ENCODE measurements at places on chromosomes 1 and 21.

- no peak for DNase-seq
Measured at GRCh38 chr1:50300297-50300696, 122.9 kb downstream of the DMRTA2 start.

DNA sequence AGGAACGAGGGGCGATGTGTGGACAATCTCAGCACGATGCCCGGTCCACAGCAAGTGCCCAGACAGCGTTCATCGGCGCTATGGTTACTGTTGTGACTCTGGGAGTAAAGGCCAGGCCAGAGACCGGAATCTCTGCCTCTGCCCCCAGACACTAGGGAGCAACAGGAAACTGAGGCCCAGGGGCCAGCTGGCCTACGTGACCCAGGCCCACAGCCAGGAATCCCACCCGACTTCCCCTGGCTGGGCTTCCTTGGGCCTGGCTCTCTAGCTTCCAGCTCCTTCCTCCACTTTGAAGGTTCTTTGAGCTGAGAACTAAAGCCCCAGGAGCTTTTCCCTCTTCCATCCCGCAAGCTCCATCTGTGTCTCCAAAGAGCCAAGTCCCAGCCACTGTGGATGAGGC, 4.6 kb downstream of the LRP8 start:
- DNase-seq, result no peak

- DNase-seq, result no peak
Measured at GRCh38 chr1:179340918-179341317, 24.9 kb upstream of the AXDND1 start.

- no peak for DNase-seq
Measured at GRCh38 chr21:34734696-34735095, 65.9 kb downstream of the CLIC6 start.

GRCh38 chr1:158053276-158053675, 59.8 kb downstream of the KIRREL1 start:
- DNase-seq, result no peak

DNA sequence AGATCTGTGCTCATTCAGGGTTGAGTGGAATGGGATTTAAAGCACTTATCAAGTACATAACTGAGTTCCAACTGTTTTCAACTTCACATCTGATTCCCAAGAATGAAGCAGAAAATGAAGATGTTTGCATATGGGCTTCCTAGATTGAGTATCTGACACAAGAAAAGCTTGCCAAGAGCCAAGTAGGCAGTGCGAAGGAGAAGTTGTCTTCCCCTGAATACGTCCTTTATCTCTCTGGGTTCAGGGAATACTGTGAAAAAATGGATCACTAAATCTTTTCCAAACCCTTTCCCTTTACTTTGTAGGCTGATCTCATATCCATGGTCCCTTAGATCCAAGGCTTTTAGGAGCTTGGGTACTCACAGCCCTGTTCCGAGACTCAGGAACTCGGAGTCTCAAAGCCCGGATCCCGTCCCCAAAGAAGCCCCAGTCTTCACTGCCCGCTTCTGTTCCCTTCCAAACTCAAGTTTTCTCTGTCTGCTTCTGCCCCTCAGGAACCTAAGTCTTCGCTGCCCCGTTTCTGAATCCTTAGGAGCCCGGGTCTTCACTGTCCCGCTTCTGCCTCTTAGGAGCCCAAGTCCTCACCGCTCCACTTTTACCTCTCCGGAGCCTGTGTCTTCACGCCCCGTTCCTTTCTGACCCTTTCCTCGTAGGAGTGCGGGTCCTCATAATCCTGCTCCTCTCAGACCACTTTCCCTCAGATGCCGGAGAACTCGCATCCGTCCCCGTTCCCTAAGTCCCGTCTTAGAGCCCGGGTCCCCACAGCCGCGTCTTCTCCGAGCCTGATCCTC, 616 bp downstream of the TAF12 start:
- DNase-seq, result no peak

- no peak for DNase-seq
Measured at GRCh38 chr1:47919113-47919833, 77.9 kb downstream of the TRABD2B start.

DNA sequence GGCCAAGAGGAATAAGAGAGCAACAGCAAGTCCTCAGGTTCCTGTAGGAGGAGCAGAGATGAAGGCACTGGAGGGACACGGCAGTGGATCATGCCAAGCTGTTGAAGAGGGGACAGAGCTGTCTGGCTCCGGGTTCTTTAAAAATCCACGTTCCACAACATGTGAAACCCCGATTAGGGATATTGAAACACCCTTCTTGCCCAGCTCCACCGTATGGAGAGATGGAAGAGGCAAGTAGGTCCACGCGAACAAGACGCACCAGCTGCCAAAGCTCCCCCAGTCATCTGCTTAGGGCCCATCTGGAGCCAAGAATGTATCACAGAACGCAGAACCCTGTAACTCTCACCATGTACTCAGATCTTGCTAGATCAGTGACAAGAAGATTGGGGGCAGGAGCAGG, 3.9 kb downstream of the C1orf198 start:
- DNase-seq, result no peak

GRCh38 chr1:62280150-62280549, 39.1 kb downstream of the KANK4 start:
- DNase-seq, result no peak

DNA sequence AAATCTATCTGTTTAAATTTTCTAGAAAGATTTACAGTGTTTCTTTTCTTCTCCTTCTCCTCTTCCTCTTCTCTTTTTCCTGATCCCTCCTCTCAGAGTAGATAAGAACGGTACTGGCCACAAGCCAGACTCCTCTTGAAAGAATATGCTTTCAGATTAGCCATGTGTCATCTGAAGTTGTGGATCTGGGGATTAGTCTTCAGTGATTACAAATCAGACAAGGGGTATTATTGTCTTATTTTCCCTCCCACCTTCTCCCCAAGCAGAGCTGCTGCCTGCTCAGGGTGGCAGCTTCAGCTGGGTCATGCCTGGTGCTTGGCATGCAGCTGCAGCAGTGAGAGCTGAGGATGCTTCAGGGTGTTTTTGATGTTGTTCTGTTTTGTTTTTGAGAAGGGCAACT, 42.7 kb downstream of the SGIP1 start:
- DNase-seq, result no peak

GRCh38 chr1:70978623-70979022, 69.0 kb downstream of the PTGER3 start:
- no peak for DNase-seq

- DNase-seq, result no peak
Measured at GRCh38 chr21:26710155-26710554, 135.1 kb downstream of the ADAMTS1 start.

DNA sequence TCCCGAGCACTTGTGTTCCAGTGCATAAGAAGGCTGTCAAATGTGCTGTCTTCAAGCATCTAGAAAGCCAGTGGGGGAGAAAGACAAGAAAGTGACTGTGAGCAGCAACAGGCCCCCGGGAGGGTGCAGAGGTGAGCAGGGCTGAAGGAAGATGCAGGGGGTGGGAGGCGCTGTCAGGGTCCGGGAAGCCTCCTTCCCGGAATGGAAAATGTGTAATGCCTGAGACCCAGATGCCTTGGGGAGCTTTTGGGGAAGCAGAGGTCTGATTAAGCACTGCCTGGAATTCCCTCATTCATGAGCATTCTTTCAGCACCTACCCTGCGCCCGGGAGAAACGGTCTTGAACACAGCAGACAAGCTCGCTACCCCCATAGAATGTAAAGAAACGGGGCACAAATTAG, 1.3 kb downstream of the NPHP4 start:
- no peak for DNase-seq

GRCh38 chr1:89125240-89125912, 538 bp downstream of the GBP2 start:
- no peak for DNase-seq

- DNase-seq, result no peak
Measured at GRCh38 chr1:158793604-158794003, 12.6 kb upstream of the OR6N2 start.

GRCh38 chr21:41393876-41394465, 32.1 kb upstream of the MX1 start:
- peak; percentile 60 for DNase-seq

- DNase-seq, result no peak
Measured at GRCh38 chr1:168470901-168471431, 72.8 kb downstream of the XCL2 start.

GRCh38 chr1:180282401-180283044, 52.5 kb downstream of the LHX4 start:
- no peak for DNase-seq

DNA sequence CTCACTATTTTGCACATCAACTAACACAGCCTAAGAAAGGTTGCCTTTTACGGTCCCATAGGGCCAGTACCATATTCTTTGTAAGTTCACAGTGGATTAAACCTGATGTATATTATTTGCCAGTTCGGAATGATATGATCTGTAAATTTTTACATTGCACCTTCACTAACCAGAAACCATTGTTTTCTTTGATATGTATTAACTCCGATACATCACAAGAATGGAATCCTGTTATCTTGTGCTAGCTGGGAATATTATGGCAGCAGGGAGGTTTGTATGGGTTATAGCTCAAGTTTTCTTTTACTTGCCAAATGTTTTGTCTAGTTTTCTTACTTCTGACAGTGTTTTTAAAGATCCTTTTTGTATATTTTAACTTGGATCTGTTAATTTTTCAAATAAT, 51.4 kb upstream of the S1PR1 start:
- DNase-seq, result no peak

DNA sequence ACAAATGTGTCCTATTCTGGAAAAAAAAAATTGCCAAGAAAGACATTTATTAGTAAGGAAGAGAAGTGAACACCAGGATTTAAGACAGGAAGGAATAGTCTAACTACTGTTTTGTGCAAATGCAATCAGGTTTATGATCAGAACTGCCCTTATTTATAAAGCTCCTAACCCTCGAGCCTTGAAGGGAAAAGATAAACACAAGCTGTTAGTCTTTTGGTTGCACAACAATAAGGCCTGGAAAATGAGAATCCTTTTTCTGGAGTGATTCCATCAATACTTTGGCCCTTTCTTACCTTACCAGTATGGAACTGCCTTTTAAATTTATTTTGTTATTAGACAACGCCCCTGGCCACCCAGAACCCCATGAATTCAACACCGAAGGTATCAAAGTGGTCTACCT, 52.9 kb downstream of the SNRPE start:
- no peak for DNase-seq

DNA sequence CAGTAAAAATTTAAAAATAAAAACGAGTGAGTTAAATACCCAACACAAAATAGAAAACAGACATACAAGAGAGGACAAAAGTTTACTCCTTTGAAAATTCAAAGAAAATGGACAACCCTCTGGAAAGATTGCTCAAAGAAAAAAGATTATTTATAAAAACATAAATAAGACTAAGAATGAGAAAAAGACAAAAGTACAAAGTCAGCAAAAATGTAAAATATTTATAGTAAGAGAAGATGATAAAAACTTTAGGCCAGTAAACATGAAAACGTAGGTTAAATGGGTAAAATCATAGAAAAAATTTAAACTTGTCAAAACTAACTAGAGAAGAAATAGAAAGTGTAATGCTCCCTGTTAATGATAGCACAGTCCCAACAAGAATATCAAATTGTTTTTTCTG, 31.9 kb upstream of the SLC45A1 start:
- DNase-seq, result no peak

- DNase-seq, result no peak
Measured at GRCh38 chr1:22114083-22115012, 28.5 kb downstream of the WNT4 start.

GRCh38 chr1:203089001-203089650, 3.3 kb upstream of the MYOG start:
- DNase-seq, result no peak

- no peak for DNase-seq
Measured at GRCh38 chr1:85347908-85348307, 71.5 kb upstream of the BCL10 start.

DNA sequence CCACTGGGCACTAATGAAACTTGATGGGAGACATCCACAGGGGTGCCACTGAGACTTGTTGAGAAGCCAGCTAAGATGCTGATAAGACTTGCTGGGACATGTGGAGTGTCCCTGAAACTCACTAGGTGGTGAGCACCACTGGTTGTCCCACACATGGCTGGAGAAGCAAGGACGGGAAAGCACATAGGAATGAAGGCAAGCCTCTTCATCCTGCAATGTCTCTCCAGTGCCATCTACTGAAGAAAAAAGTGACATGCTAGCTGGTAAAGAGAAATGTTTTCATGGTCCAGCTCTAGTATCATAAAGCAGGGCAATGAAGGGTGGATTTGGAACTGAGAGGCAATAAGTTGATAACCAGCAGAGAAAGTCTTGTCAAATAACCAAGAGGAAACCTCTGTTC, 283.0 kb downstream of the PAPPA2 start:
- no peak for DNase-seq
